Colonic mucosa (tissue), 4 donors: ENCODE measurements at places on chromosomes 13 and 19.
A peak's percentile ranks its signal among the peaks of the same experiment; 100 is the strongest.

GRCh38 chr13:75071395-75071794, 410.6 kb downstream of the TBC1D4 start:
- DNase-seq, result no peak

- DNase-seq, result no peak
Measured at GRCh38 chr13:20431080-20431479, 94.6 kb downstream of the CRYL1 start.

- DNase-seq, result peak; percentile 19
Measured at GRCh38 chr13:108326309-108326708, 56.8 kb downstream of the TNFSF13B start.

DNA sequence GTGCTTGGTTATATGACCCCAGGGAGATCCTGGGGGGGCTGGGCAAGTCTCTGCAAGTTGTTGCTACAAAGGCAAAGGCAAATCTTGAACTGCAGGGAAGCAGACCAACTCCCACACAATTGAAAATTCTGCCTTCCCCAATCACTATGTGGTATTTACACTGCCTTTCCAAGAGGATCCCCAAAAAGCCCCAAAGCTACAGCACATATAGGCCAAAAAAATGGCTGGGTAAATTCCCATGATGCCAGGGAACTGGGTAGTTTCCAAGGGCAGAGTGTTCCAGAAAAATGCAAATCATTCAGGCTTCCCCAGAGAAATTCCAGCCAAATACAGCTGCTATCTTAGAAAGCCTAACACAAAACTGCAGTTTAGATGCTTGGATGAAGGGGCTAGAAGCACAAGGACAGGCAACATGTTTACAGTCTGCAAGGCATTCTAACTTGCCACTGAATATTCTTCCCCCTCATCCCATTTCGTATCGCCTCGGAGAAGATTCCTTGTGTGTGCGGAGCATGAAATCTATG, 6.2 kb downstream of the FOXO1 start:
- no peak for DNase-seq

GRCh38 chr19:53864308-53864836, 3.3 kb upstream of the MYADM start:
- peak; percentile 78 for DNase-seq

- DNase-seq, result no peak
Measured at GRCh38 chr13:20197361-20197834, 4.7 kb upstream of the GJB2 start.

- no peak for DNase-seq
Measured at GRCh38 chr19:43594081-43594697, 1.7 kb downstream of the IRGQ start.

GRCh38 chr19:46931202-46931601, 70.4 kb downstream of the ARHGAP35 start:
- DNase-seq, result no peak

- DNase-seq, result no peak
Measured at GRCh38 chr19:7575434-7576040, 20.1 kb upstream of the CAMSAP3 start.

GRCh38 chr13:97913206-97913605, 40.3 kb upstream of the IPO5 start:
- no peak for DNase-seq
